ENCODE measurements at places on chromosomes 13 and 19. TPM values are rescaled to one million over a fixed set of nuclear protein-coding genes. Genes with fewer than 3 reads are reported as not detected.

GRCh38 chr19:57075125-57075524 lies 44.7 kb upstream of the USP29 start:
- no peak for DNase-seq

HMG20B gene
- 202 TPM for total RNA-seq

DNA sequence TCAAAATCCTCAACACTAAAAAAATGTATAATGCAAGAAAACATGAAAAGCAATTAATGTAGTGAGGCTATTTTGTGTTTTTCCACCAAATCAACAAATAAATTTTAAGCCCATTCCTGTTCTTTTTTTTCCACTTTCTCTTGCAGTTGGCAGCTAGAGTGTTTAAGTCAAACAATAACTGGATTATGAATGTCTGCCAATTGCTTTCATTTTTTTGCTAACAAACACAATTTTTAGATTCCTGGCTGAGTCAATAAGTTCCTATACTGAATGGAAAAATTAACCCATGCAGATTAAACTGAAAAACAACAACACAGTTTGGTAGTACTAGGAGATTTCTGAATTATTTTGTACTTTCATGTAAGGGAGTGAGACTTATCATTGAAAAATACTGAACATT lies 232.4 kb downstream of the SLITRK5 start:
- DNase-seq, result no peak

DNA sequence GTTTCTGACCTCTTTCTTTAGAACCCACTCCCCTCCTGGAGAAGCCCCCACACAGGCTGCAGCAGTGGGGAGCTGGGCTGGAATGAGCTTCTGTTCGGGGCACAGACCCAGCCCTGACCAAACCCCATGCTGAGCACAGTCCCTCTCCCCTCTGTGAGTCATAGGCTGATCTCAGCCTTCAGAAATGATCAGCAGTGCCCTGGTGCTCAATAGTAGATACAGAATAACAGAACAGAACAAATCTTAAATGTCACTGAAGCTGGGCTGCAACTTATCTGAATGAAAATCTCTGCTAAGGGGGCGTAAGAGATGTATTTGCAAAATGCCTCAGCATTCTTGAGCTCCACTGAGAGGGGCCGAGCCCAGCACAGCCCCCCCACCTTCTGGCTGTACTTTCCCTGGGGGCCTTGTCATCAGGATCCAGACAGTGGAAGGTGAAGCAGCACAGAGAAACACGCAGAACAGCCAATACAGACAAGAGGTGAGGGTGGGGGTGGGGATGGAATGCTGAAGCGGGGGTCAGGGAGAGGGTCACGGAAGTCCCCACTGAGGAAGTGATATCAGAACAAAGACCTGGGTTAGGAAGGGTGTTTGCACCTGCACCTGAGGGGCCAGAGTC lies 9.9 kb downstream of the ZNF665 start:
- no peak for DNase-seq

DNA sequence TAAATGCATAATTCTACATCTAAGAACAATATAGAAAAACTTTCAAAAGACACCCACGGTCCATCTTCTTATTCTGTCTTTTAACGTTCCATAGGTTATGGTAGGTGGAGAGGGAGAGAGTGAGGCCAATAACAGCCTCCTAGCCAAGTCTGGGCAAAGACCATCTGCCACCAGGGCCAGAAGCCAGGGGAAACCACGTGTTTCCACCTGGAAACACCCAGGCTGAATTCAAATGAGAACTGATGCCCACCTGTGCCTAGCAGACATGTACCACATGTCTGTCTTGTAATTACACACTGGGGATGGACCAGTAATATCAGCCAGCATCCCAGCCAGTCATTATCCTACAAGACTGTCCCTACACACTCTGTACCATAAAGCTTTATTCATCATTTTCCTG lies 1573.1 kb downstream of the EFNB2 start:
- no peak for DNase-seq

DNA sequence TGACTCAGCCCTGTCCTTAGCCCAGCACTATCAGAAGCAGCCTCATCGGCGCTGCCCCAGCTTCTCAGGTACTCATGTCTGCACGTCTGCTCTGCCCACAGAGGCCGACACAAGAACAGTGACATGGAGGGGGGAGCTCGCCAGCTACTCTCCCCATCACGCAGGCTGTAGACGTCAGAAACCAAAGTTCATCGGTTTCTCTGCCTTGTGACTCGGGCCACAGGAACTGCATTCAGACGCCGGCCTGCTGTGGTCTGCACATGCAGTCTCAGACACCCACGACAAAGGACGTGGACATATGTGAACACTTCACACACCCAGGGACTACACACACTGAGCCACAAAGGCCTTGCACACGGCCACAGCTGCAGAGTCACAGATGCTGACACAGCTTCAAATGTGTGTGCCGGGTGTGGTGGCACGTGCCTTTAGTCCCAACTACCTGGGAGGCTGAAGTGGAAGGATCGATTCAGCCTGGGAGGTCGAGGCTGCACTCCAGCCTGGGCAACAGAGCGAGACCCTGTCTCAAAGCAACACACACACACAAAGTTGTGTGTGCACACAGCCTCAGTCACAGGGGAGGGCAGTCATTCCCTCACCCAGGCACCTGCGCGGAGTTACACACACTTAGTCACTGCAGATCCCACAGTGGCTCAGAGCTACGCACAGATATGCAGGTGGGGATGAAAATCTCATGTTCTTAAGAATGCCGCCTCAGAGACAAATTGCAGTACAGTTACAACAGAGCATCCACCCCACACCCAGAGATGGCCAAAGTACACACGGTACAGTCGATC lies 4.9 kb upstream of the ZFP36 start:
- peak; percentile 66 for DNase-seq

CYP4F12 gene
- not detected for total RNA-seq

PRTN3 gene
- 0.60 TPM for total RNA-seq

All from cardiac muscle cell (in vitro differentiated cells and primary cell).